GDM1 (cell line): ENCODE measurements at places on chromosomes 7 and 10.

GRCh38 chr7:159139202-159139601 is 5.5 kb downstream of the VIPR2 start:
- no peak for DNase-seq

DNA sequence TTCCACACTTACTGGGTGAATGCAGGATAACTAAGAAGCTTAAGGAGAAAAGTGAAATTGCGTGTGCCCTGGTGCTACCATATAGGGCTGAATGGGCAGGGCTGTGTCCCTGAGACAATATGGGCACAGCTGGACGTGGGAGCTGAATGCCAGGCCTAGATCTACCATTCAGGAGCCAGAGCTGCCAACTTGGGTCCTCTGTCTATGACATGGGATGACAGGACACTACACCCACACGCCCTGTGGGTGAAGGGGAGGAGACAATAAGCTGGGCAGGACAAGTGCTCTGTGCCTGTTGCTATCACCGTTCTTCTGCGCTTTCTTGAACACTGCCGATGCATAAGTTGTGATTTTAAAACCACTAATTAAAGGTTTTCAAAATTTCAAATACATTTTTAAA is 293.9 kb downstream of the TNS3 start:
- no peak for DNase-seq

DNA sequence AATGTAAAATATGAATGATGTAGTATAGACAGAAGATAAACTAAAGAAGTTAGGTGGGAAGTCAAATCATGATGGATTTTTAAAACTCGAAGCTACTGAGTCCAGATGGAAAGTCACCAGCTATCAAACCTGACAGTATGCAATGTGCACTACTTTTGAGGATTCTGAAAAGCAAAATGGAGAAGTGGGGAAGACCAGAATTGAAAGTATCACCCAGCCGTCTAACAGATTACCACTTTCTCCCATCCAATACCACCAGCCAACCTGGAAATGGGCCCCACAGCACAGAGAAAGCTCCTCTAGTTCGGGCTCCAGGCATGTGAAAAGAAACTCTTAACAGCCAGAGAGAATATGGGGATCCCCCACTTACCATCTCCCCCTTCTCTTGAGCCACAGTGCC is 67.9 kb upstream of the SRRM3 start:
- no peak for DNase-seq

DNA sequence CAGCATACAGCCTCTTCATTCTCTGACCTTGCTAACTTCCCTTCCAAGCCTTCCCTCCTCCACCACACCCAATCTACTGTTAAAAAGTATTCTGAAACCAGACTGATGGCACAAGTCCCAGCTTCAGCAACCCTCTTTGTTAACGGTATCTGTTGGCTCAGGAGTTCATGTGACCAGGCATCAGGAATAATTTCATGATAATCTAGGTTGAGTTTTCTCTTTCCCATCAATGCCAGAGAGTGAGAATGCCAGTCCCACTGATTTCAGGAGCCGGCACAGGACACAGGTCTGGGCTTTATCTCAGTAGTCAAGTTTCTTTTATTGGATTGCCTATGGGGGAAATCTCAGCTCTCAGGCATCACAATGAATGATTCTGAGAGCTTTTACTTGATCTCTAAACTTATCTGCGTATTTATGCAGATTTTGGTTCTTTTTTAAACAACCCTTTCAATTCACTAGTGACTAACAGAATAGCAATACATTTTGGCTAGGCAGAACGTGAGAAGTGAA is 231.0 kb upstream of the LYZL1 start:
- DNase-seq, result no peak

- no peak for DNase-seq
Observed at GRCh38 chr7:39540320-39540719, 25.9 kb upstream of the YAE1 start.

DNA sequence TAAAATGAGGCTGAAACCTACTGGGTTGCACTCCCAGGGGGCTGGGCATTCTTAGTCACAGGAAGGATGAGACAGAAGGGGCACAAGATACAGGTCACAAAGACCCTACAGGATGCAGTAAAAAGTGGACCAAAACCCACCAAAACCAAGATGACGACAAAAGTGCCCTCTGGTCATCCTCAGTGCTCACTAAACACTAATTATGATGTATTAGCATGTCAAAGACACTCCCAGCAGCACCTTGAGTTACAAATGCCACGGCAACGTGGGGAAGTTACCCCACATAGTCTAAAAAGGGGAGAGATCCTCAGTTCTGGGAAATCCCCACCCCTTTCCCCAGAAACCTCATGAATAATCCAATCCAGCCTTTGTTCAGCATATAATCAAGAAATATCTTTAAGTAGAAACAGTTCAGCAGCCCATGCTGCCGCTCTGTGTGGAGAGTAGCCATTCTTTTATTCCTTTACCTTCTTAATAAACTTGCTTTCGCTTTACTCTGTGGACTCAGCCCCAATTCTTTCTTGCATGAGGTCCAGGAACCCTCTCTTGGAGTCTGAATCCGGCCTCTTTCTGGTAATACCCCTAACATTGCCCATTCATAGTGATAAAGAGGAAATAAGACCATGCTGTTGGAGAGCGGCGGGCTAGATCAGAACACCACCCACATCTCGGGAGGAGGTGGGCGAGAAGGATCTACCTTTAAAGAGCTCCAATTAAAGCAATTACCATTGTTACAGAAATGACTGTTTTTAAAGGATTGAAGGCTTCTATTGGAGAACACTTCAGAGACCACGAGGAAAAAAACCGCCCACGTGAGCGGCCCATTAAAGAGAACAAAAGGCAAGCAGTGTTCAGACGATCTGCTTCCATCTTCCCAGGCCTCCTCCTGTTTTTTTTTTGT is 170.9 kb downstream of the USP6NL start:
- no peak for DNase-seq

DNA sequence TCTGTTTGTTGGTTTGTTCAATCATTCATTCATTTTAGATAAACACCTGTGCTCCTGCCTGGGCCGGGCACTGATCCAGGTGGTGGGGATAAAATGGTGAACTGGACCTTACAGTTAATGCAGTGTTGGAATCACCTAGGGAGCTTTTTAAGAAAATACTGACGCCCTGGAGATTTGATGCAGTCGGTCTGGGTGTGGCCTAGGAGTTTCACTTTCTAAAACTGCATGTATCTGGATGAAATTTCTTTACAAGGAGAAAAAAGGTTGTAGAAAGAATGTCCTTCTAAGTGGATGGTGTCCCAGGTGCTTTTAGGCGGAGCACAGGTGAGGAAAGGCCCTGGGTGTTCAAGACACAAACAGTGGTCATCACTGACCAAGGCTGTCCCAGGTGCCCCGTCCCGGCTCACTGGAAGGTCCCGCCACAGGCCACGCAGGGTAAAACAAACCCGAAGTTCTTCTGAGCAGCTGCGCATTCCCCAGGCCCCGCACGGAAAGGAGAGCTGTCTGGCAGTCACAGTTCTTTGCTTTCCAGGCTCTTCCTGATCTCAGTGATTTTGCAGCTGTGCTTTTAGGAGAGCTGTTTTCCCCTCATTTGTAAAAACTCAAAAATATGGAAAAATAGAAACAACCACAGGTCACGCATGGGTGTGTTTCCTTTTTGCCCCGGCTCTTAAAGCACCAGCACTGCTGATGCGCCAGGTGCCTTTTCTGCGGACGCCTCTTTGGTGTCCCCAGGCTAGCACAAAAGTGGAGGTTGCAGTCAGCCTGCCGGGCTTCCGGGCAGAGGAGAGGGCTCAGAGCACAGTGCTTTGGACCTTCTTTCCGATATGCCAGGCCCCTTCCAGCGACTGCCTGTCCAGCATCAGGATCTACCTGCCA is 161.9 kb downstream of the GRK5 start:
- DNase-seq, result no peak

GRCh38 chr7:41142904-41143473 is 559.9 kb downstream of the INHBA start:
- DNase-seq, result no peak

- DNase-seq, result no peak
Observed at GRCh38 chr10:95635319-95635733, 21.2 kb downstream of the ALDH18A1 start.

GRCh38 chr10:58023341-58024073 is 244.2 kb downstream of the IPMK start:
- DNase-seq, result no peak

GRCh38 chr7:82235713-82236112 is 207.9 kb downstream of the CACNA2D1 start:
- DNase-seq, result no peak

DNA sequence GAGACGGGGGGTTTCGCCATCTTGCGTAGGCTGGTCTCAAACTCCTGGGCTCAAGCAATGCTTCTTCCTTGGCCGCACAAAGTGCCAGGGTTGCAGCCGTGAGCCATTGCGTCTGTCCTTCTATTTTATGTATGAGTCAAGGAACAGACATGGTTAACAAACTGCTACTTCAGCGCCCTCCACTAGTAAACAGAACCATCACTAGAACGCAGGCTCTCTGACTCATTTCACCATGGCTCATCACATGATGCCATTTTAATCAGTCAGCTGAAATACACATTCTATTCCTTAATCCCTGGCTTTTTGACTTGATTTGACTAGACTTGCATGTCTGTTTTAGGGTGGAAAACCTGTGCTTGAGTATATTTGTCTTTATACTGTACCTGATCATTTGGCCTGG is 41.3 kb downstream of the CELF2 start:
- no peak for DNase-seq

GRCh38 chr7:18530224-18531179 is 35.0 kb downstream of the HDAC9 start:
- no peak for DNase-seq

DNA sequence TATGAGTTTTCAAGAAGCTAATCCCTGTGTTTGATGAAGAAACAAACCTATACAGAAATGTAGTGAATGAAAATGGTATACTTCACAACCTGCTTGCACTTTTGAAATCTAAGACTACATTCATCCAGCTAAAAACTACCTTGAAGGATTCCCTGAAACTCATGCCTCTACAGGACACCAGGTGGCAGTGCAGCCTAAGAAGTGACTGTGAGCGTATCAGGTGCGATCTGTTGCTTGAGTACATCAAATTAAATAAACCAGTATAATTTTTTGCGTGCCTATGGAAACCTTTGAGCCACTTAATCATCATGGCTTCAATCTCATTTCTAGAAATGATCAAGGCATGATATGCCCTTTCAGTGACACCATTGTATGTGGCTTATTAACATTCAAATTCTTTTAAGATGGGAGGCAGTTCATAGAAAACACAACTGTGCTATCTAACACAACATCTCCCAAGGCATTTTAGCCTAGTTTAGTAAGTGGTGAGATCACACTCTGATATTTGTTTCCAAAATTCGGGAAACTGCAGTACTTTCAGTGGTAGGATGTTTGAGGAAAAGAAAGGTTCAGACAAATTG is 57.4 kb downstream of the PPP1R17 start:
- peak; percentile 31 for DNase-seq

DNA sequence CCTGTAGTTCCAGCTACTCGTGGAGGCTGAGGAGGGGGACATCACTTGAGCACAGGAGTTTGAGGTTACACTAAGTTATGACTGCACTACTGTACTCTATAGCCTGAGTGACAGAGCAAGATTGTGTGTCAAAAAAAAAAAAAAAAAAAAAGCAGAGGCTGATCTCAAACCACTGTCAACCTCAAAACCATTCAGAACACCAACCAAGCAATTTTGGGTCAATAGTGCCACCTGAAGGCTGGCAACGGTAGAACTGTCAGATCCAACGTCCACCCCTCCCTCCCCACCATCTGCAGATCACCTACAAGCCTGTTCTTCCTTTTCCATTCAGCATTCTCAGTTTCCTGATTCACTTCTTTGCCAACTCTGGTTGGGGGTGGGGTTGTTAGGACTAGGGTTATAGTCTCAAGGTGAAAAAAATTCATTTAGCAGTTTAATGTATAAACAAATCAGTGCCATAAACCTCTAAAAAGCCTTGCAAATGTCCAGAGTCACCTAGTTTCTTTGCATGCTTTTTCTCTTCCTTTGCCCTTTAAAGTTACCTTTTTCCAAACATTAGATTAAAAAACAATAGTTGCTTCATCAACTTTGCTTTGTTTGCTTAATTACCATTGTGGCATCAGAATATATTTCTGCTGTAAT is 2.6 kb downstream of the MRPS33 start:
- DNase-seq, result peak; percentile 30

DNA sequence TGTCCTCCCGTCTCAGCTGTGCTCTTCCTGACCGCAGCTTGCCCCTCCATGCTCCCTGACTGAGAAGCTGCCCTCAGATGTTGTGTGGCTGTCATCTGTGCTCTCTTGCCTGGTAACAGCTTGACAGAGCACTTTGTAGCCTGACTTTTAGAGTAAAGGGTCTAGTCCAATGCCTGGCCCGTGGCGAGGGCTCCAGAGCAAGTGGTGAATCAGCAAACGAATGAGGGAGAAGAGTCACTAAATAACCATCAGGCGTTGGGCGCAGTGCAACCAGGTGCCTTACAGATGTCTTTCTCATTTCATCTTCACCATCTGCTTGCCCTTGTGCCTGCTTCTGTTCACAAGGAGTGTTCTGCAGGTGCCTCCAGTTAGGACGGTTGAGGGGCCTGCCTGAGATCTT is 45.6 kb downstream of the MKI67 start:
- DNase-seq, result no peak

DNA sequence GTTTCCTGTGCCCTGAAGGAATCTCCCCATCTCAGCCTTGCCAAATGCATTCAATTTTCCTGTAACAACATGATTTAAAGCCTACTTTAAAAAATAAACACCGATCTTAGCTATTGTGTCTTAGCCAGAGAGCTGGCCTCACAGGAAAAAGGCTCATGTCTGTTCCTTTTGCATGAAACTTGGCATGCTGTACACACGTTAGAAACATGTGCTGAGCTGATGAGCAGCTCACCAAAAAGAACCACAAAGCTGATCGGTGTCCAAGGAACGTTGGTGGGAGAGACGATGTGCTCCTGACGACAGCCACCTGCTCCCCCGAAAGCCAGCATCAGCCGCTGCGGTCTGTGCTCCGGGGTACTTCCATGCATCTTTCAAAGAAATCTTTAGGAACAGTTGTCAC is 135.9 kb downstream of the ADARB2 start:
- DNase-seq, result no peak

- DNase-seq, result no peak
Observed at GRCh38 chr10:114631090-114631665, 26.9 kb downstream of the ABLIM1 start.

DNA sequence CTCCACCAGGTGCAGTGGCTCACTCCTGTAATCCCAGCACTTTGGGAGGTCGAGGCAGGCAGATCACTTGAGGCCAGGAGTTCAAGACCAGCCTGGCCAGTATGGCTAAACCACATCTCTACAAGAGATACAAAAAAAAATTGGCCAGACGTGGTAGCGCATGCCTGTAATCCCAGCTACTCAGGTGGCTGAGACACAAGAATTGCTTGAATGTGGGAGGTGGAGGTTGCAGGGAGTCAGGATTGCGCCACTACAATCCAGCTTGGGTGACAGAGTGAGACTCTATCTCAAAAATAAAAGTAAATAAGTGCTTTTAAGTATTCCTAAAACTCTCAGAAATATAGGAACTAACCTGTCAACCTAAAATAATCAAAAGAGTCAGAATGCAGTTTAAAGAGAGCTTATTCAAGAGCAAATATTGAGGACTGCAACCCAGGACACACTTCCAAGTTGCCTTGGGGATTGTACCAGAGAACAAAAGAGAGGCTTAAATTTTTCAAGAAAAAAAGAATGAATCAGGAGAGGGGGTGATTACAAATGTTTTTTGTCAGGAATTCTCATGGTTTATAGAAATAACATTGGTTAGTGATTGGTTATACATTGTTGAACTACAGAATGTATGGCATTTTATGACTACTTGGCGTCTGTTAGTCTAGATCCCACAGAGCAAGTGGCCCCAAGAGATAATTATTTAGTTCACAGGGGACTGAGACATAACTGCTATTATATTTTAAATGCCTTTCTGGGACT is 33.2 kb upstream of the PPP1R9A start:
- DNase-seq, result no peak
